ENCODE measurements at places on chromosomes 6 and 20.

- no peak for DNase-seq
These were observed 4.9 kb downstream of the GTPBP2 start for GRCh38 chr6:43623880-43624785.

- no peak for DNase-seq
These were observed 290.0 kb downstream of the PACRG start for GRCh38 chr6:163017801-163018200.

DNA sequence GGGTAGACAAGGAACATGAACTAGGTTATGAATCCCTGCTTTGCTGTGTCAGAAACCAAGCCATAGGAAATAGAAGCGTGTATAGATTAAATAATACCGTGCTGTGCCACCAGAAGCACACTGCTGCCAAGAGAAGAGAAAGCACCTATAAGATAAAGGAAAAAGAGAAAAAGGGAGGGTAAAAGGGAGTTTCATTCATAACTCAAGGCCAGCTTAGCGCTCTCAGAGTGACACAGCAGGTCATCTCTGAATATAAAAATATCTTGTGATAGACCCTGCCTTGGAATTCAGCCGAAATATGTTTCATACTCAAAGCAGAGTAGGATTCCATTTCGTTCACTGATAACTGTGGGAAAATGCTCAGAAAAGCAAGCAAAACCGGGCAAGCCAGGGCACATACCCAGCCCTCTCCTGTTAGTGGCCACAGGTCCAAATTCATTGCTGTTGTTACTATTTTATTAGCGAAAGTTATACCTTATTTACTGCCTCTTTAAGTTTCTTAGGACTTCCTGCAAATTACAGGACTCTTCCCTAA is 8.7 kb downstream of the JAG1 start:
- DNase-seq: no peak

GRCh38 chr20:20887593-20888265 is 175.3 kb upstream of the RALGAPA2 start:
- no peak for DNase-seq

DNA sequence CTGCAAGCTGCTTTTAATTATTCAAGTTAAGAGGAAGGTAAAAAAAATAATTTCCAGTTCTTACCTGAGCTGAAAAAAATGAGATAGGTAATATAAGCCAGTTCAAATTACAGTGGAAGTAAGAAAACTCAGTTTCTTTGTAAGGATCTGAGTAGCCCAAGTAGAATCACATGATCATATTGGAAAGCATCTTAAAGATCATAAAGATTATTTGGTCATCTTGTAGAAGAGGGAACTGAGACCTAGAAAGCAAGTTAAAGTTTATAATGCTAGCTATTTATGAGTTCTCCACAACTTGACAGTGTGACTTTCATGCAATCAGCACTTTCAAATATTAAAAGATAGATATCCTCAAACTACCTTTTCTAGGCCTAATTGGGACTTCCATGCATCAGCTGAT is 80.5 kb downstream of the FARS2 start:
- no peak for DNase-seq

DNA sequence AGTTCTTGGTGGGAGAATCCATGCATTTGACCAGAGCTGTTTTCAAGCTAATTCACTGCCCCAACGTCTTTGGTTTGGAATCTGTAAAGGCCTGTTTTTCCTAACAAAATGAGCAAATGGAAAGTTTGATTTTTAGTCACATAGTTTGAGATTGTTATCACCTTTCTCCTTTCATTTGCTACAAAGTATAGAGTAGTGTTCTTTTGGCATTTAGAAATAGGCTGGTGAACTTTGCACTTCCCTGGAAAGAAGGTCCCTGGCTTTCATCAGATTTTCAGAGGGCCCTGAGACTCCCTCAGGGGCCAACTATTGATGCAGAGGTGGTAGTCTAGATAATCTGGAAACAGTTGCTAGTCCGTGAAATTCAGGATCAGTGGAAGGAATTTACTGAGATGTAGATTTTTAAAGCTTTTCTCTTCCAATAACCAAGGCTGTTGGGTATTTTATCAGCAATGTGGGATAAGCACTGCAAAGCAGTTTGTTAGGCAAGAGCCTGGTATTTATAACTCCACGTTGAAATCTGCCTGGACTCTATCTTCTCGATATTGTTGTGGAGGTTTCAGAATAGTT is 1.7 kb downstream of the ARFGEF2 start:
- DNase-seq: no peak

GRCh38 chr20:36806049-36806448 is 32.5 kb upstream of the DSN1 start:
- DNase-seq: no peak

DNA sequence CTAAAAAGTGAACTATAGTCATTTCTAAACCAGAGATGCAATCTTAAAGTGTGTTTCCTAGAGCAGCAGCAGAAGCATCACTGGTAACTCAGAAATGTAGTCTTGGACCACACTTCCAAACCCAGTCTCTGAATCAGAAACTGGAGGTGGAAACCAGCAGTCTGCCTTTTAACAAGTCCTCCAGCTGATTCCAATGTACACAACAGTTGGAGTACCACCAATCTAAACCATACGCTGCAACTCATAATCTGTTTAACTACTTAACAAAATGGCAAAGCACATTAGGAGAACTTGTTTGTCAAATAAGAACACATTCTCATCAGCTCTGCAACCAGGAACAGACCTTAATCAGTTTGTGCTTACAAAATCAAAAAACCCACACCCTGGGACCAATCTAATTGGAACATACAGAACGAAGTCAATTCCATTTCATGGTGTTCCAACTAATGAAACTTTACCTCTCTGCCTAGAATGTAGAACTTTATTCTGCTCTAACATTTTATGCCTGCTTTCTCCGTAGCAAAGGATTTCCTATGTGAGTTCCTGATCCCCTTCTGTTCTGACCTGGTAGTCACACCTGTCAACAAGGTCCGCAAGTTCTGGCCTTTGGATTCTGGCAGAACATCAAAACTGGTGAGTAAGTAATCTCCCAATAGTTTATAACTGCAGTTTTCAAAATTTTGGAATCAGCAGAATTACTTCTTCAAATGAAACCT is 390.4 kb downstream of the HTR1B start:
- DNase-seq: no peak

- DNase-seq: no peak
These were observed 94.3 kb downstream of the RTN4IP1 start for GRCh38 chr6:106535012-106535411.

- DNase-seq: no peak
These were observed 372.7 kb upstream of the SULF2 start for GRCh38 chr20:48158014-48158413.

DNA sequence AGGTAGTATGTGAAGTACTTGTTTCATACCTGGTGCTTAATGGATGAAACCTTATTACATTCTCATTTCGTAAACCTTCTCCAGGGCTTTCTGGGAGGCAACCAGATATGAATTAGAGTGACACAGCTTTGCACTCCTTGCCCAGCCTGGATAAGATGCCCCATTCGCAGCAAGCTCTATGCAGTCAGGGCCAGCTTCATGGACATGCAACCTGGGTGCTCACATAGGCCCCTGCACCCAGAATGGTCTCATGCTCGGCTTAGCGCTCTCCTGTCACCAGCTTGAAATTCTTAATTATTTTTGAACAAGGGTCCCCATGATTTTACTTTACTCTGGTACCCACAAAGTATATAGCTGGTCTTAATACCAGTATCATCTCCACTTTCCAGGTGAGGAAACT is 11.3 kb upstream of the PTGIS start:
- DNase-seq: no peak

DNA sequence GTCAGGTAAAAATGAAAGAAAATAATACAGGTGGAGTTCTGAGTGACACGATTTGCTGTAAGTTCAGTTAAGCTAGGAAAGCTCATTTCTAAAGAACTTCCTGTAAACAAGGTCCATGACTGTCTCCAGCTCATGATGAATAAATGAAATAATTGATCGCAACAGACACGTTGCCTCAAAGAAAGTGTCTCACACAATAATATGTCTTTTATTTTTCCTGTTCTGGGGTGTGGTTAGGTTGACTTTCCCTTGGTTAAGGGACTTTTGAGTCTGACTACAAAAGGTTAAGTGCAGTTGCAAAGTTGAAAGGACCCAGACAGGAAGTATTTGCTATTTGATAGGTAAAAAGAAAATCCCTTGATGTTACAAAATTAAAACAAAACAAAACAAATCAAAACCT is 304.2 kb upstream of the PRDM1 start:
- DNase-seq: peak; percentile 59

- DNase-seq: no peak
These were observed 629.1 kb upstream of the EYS start for GRCh38 chr6:66336176-66336575.

- no peak for DNase-seq
These were observed 4.8 kb downstream of the GMNN start for GRCh38 chr6:24779416-24780016.

GRCh38 chr6:118789419-118789818 is 104.5 kb upstream of the ASF1A start:
- DNase-seq: no peak

DNA sequence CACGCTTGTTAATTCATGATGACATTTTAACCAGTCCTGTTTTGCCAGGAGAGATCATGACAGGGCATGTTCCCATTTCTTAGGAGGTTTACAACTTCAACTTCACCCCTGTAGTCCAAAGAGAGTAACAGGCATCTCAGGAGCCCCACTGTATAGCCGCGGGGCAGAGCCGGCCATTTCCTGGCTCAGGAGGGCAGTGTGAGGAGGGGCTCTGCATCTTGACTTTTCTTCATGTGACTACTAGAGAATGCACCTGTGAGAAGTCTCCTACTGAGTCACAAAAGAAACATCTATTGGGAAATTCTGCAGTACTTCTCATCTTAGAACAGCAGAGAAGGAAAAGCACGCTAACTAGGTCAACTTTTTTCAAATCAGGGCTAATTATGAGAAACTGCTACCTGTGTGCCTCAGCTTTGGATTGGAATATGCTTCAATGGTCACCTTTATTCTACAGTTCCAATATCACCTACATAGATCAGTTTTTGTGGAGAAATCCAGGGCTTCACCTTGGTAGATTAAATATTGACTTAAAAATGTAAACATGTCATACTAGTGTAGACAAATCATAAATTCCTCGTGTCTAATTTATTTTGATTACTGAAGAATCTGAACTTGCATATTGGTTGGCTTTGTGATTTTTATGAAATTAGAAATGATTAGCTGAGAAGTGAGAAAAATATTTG is 28.6 kb upstream of the SIM1 start:
- no peak for DNase-seq

GRCh38 chr6:26576929-26577719 is 19.6 kb upstream of the ABT1 start:
- DNase-seq: peak; percentile 80

- peak; percentile 41 for DNase-seq
These were observed 45.4 kb downstream of the EZR start for GRCh38 chr6:158773581-158774449.

- peak; percentile 21 for DNase-seq
These were observed 338 bp downstream of the SRXN1 start for GRCh38 chr20:652615-653109.

GRCh38 chr20:20525756-20526155 is 157.9 kb downstream of the INSM1 start:
- no peak for DNase-seq

- no peak for DNase-seq
These were observed 108.1 kb downstream of the CEBPB start for GRCh38 chr20:50298554-50299324.

DNA sequence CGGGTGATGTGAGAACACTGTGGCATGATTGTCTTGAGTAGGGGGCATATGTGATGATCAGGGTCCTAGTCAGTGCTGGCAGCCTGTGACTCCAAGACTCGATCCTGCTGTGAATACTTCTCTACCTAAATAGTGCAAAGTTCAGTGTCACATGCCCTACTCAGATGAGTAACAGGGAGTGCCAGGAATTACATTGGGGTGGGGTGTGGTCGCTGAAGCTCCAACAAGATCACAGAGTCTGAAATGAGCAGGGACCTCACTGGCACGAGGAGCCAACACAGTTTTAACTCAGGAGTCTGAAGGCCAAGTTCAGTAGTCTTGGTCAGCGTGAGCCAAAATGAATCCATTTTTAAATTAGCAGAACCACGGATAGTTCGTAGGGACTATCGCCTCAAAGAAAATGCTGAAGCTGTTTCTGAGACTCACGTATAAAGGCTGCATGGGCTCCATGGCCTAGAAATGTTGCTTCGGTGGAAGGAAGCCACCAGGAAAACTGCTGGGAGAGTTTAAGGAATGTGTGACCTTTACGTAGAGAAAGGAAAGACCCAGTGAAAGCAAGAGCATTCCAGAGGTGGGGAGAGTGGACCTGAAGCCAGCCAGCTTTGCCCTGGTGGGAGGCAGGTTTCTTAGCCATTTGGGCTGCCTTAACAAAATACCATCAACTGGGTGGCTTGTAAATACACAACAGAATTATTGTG is 72.2 kb downstream of the RPP40 start:
- DNase-seq: no peak

GRCh38 chr6:111269401-111269970 is 182.2 kb downstream of the SLC16A10 start:
- no peak for DNase-seq

GRCh38 chr6:140441256-140441655 is 1066.8 kb upstream of the CITED2 start:
- DNase-seq: peak; percentile 3

DNA sequence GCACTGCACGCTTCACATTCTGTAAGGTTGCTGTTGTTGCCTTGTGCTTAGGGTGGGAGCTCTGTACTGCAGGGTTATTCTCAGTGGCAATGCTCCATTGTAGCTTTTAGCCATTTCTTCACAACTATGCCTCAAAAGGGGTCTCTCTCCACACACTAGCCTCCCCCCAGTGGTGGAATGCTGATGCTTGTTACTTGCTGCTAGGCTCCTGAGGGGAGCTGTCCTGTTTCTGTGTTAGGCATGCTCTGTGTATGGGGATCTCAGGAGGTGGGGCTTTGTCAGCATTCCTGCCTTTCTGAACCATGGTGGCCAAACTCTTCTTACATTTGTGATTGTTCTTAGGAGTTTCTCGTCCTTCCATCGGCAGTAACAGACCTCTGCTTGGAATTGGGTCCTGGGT is 18.8 kb downstream of the TMEM170B start:
- DNase-seq: no peak

GRCh38 chr6:83185096-83185495 is 8.0 kb downstream of the PGM3 start:
- no peak for DNase-seq

- DNase-seq: peak; percentile 4
These were observed at the start of gene MTCL3 for GRCh38 chr6:127518710-127519468. Gene MTCL3, minus strand, starts transcription at chr6:127519335.

- DNase-seq: no peak
These were observed 27.9 kb downstream of the ESR1 start for GRCh38 chr6:151835396-151835795.

DNA sequence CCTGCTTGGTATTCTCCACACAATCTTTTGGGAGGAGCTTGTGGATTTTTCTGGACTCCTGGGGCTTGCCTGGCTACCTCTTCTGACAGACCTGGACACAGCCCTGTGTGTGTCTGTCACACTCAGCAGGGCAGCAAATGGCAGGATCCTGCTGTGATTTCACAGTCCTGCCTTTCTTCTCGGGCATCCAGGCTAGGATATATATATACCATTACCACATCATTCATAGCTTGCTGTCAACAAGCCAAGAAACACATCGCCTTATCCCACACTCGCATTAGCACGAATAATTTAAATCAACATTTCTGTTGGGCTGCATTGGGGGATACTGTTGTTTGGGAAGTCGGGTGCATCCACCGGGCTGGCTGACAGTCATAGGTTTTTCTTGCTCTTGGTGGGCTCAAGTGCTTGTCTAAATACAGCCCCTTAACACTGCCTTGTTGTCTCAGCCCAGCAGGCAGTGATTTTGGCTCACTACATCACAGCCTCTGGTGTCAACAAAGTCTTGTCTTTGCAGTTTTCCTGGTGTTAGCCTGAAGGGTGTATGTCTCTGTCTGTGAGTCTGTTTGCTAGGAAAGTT is 154.9 kb upstream of the FERMT1 start:
- no peak for DNase-seq

All from CD4-positive, alpha-beta T cell treated with Interleukin-17A for 1 hour (primary cell).